T-helper 9 cell (primary cell): ENCODE measurements at places on chromosomes 13 and 19.
A peak's percentile ranks its signal among the peaks of the same experiment; 100 is the strongest.

DNA sequence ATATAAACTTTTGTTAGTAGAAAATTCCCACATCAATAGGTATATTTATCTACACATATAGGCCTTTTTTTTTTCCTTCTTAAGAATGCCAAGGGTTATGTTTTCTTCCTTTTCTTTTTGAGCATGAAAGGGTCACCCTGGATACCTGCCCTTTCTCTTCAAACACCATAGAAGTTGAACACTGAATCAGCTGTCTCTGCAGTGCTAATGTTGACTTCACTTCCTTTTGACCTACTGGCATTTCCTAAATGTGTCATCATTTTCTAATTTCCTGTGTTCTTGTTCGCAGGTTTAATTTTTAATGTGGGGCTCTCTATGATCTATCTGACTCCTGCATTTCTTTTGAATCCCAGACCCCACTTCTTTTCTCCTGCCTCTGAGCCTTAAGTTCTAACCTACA is 532.0 kb downstream of the GPC6 start:
- DNase-seq: no peak

DNA sequence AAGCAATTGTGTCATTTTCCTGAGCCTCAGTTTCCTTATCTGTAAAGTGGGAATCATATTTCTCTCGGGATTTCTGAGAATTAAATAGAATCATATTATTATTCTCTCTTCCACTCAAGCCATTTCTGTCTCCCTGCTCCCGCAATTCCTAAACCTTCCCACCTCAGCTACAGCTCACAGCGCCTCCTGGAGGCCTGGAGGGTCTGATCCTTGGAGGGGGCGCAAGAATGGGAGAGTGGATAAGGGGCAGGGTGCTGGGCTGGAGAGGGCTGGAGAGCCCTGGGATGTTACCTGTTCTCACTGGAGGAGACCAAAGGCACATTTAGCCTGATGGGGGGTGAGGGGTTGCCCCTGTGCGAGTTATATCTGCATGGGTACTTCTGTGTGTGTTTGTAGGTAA is 31.1 kb upstream of the CYP2S1 start:
- DNase-seq: no peak

DNA sequence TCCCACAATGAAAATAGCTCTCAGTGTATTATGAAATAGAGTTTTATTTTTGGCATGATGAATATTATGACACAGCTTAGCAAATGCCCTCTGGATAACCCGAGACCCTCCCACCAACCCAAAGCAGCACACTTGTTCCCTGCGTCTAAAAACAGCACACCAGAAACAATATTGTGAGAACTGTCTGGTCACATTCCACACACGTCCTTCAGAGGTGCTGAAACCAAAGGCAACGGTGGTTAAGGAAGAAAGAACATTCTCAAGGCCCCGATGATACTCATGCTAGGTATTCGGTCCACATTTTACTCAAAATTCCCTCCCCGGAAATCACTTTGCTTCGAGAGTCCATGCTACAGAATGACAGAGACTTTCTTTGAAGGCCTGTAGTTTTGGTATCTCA is 156.7 kb downstream of the SLC7A1 start:
- DNase-seq: no peak

DNA sequence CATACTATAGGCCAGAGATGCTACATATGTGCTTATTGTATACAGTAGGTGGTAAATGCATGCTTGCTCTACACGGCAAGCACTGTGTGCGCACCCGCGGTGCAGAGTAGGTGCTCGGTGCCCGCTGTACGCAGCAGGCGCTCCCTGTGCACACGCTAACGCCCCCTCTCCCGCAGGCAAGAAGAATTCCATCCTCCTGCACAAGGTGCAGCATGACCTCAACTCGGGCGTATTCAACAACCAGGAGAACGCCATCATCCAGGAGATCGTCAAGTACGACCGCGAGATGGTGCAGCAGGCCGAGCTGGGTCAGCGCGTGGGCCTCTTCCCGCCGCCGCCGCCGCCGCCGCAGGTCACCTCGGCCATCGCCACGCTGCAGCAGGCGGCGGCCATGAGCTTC is 17.7 kb downstream of the POLRMT start:
- DNase-seq: no peak

DNA sequence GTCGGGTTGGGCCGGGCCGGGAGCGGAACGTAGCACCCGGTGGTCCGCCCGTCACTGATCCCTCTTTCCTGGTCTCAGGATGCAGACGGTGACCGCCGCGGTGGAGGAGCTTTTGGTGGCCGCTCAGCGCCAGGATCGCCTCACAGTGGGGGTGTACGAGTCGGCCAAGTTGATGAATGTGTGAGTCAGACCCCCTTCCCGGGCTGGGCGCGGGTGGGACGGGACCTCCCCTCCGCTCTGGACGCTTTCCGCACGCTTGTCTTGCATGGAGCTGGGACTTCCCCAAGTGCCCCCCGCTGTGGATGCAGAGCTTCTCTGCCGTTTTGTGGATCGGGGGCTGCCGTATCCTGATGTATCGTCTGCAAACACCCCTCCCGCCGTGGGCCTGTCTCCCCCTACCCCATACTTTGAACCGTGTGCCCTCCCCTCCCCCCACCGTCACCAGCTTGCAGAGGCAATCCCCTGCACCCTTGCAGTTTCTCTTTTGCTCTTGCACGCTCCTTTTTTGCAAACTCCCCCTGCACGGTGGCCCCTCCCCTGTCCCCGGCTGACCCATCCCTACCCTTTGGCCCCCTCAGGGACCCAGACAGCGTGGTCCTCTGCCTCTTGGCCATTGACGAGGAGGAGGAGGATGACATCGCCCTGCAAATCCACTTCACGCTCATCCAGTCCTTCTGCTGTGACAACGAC is 669 bp downstream of the GADD45B start:
- DNase-seq: peak; percentile 48

DNA sequence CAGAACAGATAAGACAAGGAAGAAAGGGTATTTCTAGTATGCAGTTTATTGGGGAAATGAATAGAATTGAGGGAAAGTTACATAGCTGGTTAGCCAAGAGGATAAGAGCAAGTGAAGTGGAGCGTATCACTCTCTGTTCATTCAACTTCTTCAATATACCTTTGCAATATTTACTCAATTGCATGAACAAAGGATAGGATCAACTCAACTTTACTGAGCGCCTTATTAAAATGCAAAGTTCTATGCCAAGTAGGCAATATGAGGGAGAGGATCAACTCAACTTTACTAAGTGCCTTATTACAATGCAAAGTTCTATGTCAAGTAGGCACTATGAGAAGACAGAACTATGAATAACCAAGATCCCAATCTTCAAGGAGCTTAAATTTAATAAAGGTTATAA is 43.9 kb downstream of the ZC3H13 start:
- no peak for DNase-seq

- peak; percentile 44 for DNase-seq
Observed at GRCh38 chr13:109779074-109779473, 7.3 kb downstream of the IRS2 start.

DNA sequence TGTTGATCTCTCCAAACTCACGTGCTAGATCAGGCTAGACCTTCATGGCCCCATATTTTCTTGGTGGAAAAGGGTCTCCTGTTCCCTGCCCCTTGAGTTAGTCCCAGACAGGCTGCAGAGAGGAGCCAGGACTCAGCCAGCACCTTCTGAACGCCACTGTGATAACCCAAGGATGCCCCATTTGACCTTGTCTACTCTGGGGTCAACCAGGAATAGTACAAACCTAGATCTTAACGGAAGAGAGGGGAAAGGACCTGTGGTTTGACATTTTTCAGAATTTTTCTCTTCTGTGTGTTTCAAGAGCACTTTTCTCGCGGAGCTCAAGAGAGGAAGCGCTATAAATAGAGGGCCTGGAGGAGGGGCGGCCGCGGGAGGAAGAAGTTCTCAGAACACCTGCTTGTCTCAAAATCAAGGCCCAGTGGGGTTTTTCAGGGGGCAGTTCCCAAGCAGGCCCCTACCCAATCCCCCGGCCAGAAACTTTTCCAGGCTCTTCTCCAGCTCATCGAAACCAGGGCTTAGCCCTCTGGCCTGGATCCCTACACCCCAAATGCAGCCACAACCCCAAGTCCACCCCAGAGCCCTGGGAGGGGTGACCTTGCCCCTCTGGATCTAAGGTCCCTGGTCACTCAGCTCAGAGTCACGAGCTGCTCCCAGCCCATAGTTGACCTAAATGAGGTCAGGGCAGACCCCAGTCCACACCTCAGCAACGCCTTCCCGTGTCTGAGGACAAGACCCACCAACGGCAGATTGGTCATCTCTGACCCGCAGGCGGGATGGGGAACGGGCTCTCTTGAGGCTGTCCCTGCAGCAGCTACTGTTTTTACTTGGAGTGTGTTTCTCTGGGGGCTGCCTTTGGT is 75.6 kb upstream of the TM9SF2 start:
- no peak for DNase-seq

GRCh38 chr13:104854007-104854406 is 1681.5 kb downstream of the EFNB2 start:
- no peak for DNase-seq

- DNase-seq: peak; percentile 100
Observed at GRCh38 chr19:54190503-54191010, 551 bp upstream of the TSEN34 start.

GRCh38 chr19:38838208-38838985 is 6.8 kb upstream of the ECH1 start:
- no peak for DNase-seq

GRCh38 chr13:20303636-20304035 is 71.5 kb upstream of the GJB6 start:
- DNase-seq: no peak

DNA sequence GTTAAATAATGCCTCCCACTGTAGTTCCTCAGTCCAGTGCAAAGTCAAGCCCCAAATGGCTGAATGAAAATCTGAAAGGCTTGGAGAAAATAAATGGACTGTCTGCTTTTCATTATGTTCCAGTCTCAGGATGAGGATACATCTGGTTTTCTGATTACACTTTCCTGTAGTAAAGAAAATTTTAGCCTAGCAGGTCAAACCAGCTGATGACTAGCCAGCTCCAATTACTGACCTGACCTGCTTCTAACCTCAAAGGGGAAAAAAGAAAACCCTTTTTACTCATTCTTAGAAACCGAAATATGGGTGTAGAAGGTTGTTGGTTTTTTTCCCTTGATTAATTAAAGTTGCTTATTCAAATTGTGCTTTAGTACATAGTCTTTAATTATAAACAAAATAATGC is 418.4 kb downstream of the EFNB2 start:
- DNase-seq: no peak

DNA sequence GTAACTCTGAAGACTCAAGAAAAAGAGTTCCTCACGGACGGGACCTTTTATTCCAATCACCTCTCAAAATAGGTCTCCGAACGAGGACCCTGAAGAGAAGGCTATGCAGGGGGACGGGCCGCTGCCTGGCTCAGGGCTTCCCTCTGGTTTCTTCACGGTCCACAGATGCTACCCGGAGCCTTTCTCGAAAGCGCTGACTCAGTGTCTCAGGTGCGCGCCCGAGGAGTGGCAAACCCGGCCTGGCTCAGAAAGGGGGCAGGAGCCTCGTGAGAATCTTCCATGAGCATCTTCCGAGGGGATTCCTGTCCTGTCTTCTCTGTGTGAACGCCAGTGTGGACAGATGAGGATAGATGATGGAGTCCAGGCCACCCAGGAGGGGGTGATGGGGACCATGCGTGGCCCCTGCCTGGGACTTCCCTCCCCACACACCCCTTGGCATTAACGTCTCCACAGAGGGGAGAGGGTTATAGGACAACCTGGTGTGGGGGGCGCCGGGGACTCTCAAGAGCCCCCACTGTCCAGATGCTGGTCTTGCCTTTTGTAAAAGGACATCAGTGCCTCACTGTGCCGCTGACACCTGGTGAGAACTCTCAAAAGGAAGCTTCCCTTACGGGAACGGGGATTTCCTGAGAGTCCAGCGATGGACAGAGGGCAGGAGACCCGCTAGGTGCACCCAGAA is 16.5 kb downstream of the LSM4 start:
- no peak for DNase-seq

GRCh38 chr19:14661372-14661924 is 13.2 kb downstream of the ADGRE3 start:
- no peak for DNase-seq

GRCh38 chr19:18009412-18010066 is 1.6 kb downstream of the ARRDC2 start:
- no peak for DNase-seq

DNA sequence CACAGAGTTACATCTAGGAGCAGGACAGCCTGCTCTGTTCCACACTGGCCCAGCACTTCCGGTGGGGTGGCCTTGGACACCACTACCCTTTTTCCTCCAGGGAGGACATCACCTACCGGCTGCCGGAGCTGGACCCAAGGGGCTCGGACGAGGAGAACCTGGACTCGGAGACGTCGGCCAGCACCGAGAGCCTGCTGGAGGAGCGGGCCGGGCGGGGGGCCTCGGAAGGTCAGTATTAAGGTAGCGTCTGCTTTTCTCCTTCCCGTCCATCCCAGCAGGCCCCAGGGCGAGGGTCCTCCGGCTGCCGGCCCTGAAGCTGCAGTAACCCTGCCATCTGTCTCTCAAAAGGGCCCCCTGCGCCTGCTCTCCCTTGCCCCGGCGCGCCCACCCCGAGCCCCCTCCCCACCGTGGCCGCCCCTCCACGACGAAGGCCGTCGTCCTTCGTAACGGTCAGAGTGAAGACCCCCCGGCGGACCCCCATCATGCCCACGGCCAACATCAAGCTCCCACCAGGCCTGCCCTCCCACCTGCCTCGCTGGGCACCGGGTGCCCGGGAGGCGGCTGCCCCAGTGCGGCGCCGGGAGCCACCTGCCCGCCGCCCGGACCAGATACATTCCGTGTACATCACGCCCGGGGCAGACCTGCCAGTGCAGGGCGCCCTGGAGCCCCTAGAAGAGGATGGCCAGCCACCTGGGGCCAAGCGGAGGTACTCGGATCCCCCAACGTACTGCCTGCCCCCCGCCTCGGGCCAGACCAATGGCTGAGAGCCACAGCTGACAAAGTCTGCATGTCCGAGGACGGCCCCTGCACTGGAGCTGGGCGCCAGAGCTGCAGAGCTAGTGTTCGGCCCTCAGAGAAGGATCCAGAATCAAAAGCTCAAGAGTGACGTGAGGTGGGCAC is 3.4 kb upstream of the USE1 start:
- no peak for DNase-seq

GRCh38 chr13:75423946-75424345 is 58.0 kb downstream of the TBC1D4 start:
- DNase-seq: no peak

DNA sequence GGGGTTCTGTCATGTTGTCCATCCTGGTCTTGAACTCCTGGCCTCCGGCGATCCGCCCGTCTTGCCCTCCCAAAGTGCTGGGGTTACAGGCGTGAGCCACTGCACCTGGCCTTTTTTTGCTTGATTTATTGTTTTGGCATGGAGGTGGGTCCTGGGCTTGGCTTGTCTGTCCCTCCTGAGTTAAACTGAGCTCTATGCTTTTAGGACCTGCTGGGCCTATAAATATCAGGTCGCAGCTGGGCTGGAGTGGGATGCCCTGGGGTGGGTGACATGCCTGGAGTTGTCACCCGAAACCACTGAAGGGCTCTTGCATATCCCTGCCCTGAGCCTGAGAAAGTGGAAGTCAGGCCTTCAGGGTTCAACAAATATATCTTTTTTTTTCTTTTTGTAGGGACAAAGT is 5.5 kb downstream of the ARRDC5 start:
- no peak for DNase-seq

GRCh38 chr19:38734176-38734425 is 10.2 kb downstream of the CAPN12 start:
- DNase-seq: no peak
